NCI-H1092 (cell line): ENCODE measurements at places on chromosomes 7 and 10.

- DNase-seq = no peak
Measured at GRCh38 chr10:44660271-44660670, 250.9 kb upstream of the TMEM72 start.

DNA sequence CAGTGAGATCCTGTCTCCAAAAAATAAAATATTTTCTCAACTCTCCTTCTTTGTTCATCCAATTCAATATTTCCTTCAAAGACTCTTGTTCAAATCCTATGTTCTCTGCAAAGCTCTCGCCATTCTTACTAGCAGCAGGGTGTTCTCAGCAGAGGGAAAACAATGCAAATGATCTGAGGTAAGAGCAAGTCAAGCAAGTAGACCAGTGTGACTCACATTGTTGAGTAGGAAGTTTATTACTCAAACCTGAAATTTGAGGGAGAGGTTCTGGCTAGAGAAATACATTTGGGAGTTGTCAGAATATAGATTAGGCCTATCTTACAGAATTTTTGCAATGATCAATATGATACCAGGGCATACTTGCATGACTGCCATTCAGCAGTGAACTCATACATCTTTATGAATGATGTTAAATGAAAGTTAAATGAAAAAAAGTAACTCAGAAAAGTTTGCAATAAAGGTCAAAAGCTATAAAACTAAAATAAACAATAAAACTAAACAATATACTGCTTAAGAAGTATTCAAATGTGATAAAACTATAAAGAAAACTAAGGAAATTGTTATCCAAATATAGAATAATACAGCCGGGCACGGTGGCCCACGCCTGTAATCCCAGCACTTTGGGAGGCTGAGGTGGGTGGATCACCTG, 5.8 kb downstream of the IDE start:
- no peak for DNase-seq

DNA sequence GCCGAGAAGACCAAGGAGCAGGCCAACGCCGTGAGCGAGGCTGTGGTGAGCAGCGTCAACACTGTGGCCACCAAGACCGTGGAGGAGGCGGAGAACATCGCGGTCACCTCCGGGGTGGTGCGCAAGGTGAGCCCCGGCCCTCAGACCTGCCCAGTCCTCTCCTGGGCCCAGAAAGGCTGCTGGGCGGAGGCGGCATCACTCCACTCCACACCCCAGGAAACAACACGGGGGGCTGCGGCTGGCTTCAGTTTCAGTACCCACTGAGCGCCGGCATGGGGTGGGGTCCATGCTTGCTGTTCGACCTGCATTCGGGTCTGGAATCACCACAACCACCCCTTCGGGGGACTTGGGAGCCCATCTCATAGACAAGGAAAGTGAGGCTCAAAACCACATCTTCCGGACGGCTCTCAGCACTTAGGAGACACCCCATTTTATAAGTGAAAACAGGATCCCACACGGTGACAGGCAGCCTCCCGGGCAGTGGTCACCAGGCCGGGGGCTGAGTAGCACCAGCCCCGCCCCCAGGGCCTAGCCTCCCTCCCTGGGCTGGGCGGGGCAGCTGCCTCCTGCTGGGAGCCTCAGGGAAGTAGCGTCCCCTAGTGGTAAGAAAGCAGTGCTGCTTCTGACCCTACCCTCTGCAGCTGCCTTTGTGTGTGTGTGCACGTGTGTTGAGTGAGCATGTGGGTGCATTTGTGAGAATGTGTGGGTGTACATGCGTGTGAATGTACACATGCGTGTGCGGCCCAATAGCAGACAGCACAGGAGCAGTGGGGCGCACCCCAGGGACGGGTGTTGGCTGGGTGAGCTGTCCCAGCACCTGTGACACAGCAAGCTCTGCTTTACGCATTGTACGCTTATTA, 1.8 kb downstream of the SNCG start:
- DNase-seq = no peak

DNA sequence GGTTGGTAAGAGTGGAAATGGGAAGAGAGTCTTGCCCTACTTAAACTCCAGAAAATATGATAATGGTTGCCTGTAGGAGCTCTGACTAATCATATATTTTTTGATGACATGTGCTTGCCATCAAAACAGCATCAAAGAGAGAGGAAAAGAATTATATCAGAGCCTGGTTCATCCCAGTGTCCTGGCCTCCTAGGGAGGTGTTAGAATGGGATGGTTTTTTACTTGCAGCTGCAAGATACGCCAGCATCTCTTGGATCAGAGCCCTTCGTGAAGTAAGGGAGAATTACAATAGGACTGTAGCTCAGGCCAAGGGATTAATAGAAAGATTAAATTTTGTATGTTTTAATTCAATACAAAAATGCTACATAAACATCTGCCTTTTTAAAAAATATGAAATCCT, 177.6 kb upstream of the HDAC9 start:
- no peak for DNase-seq

GRCh38 chr10:52318136-52318701, 4.1 kb downstream of the DKK1 start:
- no peak for DNase-seq

DNA sequence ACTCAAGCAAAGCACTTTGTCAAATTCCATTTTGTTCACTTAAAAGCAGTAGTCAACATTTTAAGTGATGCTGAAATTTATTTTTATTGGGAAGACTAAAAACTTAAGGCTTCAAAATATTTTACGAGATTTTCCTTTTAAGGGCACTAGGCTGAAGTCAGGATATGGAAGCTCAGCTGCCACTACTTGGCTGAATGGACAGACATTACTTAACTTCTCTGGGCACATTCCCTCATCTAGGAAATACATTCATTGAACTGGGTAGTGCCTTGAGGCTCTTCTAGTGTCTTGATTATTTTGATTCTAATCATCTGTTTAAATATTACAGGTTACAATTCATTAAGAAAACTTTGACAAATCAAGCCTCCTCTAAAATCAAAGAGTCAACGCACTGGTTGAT, 11.1 kb downstream of the MEOX2 start:
- DNase-seq = no peak

- no peak for DNase-seq
Measured at GRCh38 chr7:16921644-16922257, 40.0 kb upstream of the AGR3 start.

DNA sequence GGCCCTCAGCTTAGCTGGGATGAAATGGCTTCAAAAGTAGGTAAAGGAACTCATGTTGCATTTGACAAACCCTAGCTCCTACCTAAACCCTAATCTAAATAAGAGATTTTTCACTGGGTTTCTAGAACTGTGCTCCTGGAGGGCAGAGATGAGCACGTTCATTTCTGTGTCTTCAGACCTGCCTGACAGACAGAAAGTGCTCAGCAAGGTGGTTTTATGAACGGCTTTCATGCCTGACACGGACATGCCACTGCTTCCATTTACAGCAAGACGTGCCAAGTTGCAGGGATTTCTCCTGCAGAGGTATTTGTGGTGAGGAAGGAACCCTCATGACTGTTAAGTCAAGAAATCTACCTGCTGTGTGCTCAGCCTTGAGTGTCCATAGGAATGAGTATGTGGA, 83.5 kb upstream of the KMT2C start:
- no peak for DNase-seq

GRCh38 chr7:28481091-28481926, 69.0 kb downstream of the CREB5 start:
- no peak for DNase-seq

- DNase-seq = no peak
Measured at GRCh38 chr7:132504852-132505251, 71.4 kb downstream of the PLXNA4 start.

DNA sequence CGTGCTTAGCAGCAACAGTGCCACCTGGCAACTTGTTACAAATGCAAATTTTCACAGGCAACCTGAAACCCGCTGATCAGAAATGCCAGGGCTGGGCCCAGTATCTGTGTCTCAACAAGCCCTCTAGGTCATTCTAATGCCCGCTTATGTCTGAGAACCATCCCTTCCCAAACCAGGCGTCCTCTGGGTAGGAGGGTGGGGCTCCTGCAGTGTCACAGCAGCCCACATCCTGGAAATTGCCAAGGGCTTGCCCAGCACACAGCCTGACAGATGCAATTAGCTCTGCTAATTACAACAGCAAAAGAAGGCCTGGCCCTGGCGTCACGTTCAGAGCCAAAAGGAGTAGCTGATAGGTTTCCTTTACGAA, 15.9 kb downstream of the ITPRIP start:
- no peak for DNase-seq

DNA sequence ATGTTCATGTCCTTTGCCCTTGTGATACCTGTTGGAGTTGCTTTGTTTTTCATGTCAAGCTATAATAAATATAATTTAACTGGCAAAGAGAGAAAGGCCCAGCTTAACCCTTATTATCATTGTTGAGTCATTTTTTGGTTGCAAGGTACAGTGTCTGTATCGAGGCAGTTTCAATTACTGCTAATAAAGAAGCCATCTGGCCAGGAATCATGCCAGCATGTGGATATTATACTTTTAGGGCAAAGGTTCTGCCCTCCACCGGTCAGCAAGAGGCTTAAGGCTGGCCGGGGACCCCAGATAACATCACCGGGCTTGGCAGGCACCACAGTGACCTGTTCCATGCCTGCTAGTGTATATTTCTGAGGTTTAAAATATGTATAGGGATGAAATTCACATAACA, 9.0 kb upstream of the CYP3A4 start:
- DNase-seq = no peak

DNA sequence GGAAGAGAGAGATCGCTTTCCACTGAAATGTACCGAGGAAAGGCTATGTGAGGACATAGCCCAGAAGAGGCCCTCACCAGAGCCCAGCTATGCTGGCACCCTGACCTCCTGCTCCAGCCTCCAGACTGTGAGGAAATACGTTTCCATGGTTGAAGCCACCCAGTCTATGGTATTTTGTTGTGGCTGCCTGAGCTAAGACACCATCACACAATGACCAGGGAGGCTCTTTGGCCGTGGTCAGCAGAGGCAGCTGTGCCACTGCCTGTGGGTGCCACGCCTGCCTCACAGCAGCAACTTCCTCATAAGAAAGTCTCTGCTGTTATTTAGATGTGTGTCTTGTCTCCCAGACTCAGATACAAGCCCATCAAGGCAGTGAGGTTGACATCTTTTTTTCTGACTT, 182.7 kb upstream of the PLXNA4 start:
- no peak for DNase-seq

GRCh38 chr10:129335942-129336341, 131.1 kb upstream of the MGMT start:
- DNase-seq = no peak

- DNase-seq = no peak
Measured at GRCh38 chr7:90726623-90727022, 130.5 kb downstream of the CDK14 start.

- DNase-seq = no peak
Measured at GRCh38 chr10:85926986-85927385, 439.6 kb downstream of the GRID1 start.

- DNase-seq = no peak
Measured at GRCh38 chr7:49396229-49396628, 377.2 kb upstream of the VWC2 start.

DNA sequence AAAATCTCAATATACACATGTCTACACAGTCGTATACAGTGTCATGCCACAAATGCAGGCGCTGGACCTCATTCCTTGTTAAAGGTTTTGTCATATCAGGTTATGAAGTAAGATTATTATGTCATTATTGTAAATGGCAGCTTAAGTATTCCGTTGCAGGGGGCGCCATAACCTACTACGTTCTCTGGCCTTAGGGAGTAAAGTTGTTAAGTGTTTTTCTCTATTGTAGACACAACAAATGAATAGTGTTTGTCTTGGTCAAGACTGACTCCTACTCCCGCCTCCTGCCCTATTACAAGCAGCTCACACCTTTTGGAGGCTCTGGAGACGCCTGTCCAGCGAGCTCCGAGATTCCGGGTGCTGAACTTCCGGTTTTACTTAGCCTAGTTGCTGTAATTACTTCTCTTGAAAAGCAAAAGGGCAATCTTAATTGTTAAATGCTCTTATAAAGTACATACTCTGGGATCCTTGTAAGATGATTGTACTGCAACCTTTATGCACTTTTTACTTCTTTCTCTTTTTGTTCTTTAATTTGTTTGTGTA, 994 bp downstream of the GATAD1 start:
- DNase-seq = no peak

GRCh38 chr10:35276889-35277288, 59.4 kb upstream of the CCNY start:
- DNase-seq = no peak

DNA sequence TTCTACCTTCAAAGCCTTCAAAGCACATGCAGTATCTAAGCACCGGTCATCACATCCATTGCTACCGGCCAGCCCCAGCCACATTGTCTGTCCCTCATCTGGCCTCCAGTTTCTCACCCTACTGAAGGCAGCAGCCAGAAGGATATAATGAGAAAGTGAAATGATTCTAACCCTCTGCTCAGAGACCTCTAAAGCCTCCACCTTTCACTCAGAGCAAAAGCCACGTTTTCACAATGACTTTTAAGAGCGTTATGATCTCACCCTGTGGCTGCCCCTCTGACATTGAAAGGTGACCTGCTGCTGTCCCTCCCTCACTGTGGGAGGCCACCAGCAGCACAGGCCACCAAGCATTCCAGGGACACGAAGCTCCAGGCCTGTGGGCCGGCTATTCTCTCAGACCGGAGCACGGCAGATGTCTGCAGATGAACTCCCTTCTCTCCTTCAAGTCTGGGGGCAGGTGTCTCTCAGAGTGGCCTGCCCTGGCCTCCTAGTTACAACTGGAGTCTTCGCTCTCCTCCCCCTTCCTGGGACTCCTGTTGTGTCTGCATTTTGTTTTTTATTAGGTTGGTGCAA, 94.9 kb upstream of the EEPD1 start:
- no peak for DNase-seq

GRCh38 chr10:113228530-113228929, 278.5 kb downstream of the TCF7L2 start:
- no peak for DNase-seq

DNA sequence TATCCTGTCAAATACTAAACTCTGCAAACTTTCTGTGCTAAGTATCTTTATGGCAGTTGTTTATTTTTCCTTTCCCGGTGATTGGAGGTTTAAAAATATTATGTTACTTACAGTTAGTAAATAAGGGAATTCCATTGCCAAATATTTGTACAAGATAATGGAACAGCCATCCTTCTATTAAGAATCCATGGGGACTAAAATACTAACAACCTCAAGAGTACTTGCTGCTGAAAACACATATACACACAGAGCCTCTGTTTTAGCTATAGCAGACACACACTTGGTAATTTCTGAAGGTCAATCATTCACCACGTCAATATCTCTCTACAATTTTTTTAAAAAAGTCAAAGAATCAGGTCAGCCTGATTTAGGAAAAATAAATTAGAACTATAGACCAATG, 32.4 kb downstream of the TSPAN12 start:
- DNase-seq = no peak

DNA sequence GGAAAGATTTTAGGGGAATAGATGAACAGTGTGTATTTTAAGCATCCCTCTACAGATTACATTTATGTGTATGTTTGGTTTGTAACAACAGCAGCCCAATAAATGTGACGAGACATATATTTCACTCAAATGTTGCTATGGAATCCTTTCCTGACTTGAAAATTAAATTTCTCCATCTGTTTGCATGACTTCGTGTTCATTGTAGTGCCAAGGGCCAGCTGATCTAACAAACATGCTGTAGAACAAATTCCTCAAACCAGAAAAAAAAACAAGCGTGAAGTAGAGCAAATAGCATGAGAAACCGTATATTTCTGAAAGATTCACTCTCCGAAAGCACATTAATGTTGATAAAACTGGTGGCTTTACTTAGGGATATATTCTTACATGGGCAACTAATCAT, 87.8 kb downstream of the NRCAM start:
- no peak for DNase-seq

GRCh38 chr10:74936577-74937265, 110.3 kb downstream of the KAT6B start:
- no peak for DNase-seq
